HL-60 (cell line): ENCODE measurements at places on chromosomes 3 and 15.

DNA sequence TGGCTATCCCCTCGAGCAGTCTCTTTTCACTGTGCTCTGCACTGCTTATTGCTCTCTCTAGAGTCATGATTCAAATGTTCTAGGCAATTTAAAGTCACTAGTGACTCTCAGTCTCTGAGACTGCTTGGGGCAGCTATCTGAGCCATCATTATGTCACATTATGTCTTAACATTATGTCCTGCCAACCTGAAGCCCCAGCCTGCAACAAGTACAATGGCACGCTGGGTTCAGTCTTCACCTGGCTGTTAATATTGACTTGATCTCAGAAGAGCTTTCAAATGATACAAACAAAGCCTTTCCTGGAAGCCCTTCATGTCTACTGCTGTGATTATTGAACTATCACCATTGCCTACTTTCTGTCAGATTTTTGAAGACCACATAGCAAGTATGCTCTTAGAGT is 128.1 kb upstream of the GRM7 start:
- DNase-seq: no peak

GRCh38 chr15:101184830-101185229 is 67.0 kb downstream of the CHSY1 start:
- no peak for DNase-seq

DNA sequence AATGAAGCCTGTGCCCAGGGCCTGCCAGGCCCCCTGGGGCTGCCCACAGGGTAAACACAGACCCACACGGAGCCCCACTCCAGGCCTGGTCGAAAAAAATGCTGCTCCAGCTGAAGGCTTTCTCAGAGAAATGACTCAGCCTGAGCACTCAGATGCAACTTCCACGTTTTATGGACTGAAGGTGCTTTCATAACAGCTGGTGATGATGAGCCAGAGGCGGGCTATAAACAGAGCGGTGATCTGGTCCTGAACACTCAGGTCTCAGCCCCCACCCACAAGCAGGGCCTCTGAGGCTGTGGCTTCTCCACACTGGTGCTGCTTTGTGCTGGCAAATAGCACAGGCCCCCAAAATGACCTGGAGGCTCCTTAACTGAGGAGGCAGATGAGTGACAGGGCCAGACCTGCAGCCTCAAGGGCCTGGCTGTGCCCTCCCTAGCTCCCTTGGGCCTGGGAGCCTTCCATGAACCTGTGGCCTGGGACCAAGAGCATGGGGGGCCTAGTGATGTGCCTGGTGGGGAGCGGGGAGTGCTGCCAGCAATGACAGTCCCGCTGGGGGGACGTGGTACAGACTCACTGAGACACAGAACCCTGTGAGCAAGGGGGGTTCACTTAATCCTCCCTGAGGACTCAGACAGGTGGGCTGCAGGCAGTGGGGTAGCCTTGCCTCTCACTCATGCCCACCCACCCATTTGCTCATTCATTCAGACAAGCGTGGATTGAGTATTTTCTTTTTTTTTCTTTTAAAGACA is 23.0 kb upstream of the FURIN start:
- DNase-seq: peak; percentile 87

DNA sequence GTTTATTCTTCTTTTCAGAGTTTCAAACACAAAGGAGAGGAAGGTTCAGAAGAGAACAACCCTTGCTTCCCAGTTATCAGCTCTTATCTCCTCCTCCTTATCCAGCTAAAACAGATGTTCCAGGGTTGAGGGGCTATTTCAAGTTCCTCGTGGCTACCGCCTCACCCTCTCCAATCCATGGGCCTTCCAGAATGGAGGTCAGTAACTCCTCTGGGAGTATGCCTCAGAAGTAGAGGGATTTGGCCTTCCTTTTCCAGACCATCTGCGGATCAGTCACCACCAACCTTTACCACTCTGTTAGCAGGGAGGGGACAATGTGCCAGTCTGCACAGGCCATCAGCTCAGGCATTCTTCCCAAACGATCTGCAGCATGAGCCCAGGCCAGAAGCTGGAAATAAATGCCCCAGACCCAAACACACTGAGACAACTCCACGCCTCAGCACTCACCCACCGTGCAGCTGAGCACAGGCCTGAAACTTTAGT is 14.8 kb downstream of the HTR3C start:
- DNase-seq: no peak

DNA sequence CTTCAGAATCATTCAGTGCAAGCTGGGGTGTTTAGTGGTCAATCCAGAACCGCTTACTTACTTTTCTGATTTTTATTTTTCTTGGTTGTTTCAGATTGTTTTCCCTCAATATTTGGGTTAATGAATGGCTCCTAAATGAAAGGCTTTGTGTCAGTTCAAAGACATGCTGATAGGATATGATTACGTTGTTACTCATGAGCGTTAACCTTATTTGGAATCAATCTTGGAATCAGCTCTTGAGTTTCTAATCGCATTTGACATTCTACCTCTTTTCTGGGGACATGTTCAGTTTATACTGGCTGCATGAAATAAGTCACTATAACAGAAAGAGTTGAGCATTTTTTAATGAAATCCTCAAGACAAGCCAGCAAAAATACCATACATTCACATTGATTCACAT is 50.2 kb downstream of the ATP11B start:
- DNase-seq: no peak

DNA sequence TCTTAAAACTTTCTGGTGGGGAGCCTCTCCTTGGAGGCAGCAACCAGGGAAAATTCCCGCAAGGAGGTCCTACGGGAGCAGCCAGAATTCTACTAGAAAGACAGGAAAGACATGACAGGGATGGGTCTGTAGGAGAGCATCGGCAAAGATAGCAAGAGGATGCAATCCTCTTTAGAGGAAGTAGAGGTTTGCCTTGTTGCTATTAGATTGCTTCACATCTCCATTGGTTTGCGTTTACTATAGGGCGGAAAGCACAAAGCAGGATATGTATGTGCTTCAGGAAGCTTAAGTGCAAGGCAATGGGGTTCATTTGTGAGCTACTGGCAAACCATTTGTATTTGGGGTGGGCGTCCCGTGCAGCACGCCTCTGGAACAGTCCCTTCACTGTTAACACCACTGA is 193.0 kb downstream of the RORA start:
- peak; percentile 1 for DNase-seq

DNA sequence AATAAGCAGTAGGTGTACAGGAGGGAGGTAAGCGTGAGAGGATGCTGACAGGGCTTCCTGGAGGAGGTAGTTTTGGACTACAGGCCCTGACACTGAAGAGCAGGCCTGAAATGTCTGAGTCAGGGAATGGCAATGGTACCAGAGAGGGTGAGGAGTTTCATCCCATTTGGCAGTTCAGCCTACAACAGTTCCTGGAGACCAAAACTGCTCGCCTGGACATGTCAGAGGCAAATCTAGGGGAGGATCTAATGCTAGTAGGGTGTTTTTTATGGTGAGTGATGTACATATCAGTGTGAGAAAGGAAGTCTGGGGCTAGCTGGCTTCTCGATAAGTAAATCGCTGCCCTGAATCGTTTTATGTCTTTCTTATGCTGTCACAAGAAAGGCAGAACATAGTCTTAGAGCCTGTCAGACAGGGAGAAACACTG is 13.8 kb upstream of the TNFSF10 start:
- DNase-seq: no peak

DNA sequence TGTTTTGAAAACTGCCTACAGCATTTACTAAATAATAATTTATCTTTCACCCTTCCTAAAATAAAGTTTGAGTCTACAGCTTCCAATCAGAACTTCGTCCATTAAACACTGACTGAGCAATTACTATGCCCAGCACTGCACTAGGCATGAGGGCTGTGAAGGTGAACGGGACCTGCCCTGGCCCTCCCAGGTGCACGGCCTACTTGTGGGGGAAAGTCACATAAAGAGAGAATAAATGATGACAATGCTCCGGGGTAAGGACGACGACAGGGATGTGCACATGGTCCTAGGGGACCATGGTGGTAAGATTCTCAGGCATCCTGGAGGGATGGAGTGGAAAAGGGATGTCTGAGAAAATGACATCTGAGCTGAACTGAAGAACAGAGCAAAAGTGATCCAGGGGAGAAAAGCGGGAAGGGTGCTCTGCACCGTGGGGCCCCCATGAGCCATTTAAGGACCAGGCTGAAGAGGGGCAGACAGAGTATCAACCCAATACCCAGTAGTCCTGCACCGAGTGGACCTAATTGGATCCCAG is 11.5 kb downstream of the PLA2G4F start:
- no peak for DNase-seq

DNA sequence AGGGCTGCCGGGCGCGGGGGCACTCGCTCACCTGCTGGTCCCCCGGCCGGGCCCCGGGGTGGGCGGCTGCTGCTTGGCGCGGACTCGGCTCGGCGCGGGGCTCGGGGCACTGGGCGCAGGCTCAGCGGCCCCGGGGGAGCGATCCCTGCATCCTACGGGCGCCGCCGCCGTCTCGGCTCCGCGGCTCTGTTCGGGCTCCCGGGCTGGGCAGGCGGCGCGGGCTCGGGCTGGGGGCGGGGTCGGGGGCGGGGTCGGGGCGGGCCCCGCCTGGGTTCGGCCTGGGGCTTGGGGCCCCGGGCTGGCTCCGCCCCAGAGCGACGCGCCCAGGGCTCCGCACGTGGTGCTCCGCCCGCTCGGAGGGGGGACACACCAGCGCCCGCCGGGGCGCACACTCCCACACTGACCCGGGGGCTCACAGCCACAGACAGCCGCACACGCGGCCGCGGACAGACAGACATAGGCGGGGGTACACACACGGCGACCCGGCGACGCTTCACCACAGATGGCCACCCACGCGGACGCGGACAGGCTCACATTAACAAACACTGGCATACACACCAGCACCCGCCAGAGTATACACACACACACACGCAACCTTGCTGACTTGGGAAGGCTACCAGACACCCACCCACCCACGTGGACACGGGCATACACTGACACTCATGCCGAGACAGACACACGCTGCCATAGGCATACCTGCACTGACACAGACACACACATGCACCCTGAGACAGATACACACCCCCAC is at the start of gene SCN5A:
TSS of gene SCN5A (minus strand) at position 188 of the 748 bp plus-strand sequence. CDS start 16,380 bp downstream, outside the sequence.
- no peak for DNase-seq
